Activated CD4-positive, alpha-beta T cell treated with anti-CD3 and anti-CD28 coated beads for 48 hours (primary cell): ENCODE measurements at places on chromosomes 1 and 21.

DNA sequence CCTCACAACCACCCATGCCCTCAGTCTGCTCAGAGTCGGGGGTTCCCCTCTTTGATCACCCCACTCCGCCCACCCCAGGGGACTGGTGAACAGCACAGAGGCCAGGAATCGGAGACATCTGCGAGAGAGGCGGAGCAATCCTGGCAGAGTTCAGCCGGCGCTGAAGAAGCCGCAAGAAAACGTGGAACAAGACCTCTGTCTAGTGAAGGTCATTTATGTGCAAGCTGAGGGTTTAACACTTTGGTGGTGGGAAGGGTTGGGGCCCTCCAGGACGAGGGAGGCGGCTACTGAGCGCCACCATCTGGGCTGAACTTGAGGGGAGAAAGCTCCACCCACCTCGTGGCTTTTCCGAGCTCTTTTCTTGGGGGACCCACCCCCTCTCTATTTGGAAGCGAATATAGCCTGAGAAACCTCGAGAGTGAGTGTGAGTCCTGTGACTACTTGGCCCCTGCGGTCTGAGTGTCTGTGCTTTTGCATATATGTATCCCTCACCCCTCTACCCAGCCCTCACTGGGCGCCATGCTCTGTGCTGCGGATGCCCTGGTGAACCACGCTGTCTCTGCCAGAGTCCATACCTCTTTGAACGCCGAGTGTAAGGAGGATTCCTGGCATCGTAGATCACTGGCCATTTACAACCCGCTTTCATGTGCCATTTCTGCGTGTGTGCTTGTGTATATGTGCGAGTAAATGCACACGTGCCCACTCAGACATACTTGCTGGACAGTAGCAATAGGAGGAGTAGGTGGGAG lies 1.2 kb upstream of the EPHA10 start:
- peak; percentile 59 for DNase-seq

- no peak for DNase-seq
These were observed 12.7 kb upstream of the TSNAX start for GRCh38 chr1:231515748-231516147.

DNA sequence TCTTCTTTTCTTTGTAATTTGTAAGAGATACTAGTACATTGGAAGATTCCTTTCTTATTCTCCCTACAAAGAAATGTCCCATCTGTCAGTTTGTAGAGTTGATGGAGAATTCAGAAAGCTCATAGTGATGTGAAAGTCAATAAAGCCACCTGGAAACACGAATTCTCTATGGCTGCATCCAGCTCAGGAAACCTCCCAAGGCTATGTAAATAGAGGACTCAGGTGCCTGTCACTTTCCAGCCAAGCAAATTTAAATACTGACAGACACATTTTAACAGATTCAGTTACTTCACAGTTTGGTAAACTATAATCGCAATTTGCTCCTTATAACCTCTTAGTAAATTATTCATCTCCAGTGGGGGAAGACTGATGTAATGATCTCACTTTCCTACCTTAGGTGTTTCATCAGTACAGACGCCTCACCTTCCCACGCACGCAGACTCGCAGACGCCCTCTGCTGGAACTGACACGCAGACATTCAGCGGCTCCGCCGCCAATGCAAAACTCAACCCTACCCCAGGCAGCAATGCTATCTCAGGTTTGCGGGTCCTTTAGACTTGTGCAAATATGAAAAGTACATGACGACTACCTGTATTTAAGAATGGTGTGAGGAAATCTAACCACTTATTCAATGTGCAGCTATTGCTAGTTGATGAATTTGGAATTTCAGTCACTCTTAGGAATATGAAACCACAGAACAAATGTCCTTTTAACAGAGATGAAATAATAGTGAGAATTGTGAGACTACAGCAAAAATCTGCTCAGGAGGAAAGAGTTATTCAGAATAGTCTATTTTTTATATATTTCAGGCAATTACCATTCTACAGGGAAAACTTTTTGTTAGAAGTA lies 60.6 kb downstream of the PTPRC start:
- DNase-seq: peak; percentile 86

DNA sequence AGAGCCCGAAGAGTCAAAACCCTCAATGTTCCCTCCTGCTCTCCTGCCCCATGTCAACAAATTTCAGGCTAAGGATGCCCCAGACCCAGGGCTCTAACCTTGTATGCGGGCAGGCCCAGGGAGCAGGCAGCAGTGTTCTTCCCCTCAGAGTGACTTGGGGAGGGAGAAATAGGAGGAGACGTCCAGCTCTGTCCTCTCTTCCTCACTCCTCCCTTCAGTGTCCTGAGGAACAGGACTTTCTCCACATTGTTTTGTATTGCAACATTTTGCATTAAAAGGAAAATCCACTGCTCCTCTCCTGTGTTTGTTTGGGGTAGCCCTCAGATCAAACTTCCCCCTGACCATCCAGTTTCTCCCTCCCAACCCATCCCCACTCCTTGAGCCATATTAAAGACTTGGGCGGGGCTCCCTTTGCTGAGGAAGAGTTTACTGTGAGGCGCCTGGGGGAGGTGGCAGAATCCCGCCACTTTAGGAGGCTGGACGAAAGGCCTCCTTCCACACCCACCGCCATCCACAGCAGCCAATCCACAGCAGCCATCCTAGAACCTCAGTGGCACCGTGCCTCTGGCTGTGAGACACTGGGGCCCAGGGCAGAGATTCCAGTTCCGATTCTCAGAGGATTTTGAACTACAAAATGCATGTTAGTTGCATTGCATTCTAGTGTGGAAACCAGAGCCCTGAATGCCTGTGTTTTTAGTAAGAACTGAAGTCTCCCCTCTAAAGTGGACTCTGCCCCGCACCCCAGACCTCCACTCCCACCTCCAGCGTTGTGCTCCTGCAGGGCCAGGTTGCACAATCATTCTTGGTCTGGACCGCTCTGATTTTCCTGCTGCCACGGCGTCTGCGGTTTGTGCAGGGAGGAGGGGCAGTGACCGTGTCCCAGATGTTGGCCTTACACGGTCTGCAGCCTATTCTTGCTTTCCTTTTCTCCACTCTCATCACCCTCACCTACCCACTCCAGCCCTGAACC lies 3.0 kb downstream of the OLFML3 start:
- DNase-seq: no peak

DNA sequence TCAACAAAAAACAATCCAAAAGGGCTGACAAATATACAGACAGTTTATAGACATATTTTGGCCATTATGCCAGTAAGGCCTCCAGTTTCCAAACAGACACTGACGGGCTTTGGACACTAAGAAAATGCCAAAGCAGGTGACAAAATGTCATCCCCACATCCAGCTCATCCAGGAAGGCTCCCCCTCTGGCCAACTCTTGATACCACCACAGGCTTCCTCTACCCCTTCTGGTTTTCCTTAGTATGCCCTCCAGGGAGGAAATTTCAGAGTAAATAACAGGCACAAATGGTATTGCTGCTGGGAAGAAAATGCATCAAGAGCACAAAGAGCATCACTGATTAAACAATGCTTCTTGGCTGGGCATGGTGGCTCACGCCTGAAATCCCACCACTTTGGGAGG lies 225.3 kb downstream of the VAV3 start:
- DNase-seq: no peak

DNA sequence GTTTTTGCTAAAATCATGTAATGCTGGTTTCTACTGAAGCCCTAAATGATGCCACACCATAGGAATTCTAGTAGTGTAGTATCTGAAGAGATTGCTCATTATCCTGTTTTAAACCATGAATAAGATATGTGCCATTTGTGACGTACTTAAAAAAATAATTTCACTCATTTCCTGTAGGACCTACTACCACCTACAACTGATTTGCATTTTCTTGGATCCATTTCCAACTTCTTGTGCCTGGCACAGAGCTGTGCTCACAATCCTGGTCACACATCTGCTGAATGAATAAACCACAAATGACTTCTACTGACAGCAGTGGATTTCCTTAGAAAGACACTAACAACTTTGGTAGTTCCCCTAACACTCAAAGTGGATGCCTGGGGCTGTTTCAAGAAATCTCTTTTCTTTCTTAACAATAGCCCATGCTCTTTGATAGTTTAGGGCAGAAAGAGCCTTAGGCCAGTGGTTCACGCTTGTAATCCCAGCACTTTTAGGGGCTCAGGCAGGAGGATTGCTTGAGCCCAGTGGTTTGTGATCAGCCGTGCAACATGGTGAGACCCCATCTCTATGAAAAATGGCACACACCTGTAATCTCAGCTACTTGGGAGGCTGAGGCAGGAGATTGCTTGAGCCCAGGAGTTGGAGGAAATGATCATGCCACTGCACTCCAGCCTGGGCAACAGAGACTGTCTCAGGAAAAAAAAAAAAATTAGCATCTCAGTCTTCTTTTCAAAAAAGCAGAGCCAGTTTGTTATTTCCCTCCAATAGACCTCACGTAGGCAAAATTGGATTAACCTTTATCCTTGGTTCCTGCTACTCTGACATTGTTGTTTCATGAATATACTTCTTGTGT lies 13.0 kb upstream of the BATF3 start:
- DNase-seq: peak; percentile 50

DNA sequence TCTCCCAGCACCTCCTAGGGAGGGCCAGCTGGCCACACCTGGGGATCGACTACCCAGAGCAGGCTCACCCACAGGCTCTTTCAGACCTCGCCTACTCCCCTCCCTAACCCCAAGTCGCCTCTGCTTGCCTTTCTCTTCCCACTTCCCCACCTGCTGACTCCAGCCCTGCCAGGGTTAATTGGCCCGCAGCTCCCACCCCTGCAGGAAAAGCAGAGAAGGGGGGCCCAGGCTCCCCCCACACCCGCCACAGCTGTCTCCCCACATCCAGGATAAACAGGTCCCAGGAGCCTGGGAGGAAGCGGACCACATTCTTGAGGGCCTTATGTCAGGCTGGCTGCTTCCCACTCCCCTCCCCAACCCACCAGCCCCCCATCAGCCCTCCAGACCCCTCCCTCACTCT lies 45.0 kb downstream of the TAS1R2 start:
- DNase-seq: no peak

DNA sequence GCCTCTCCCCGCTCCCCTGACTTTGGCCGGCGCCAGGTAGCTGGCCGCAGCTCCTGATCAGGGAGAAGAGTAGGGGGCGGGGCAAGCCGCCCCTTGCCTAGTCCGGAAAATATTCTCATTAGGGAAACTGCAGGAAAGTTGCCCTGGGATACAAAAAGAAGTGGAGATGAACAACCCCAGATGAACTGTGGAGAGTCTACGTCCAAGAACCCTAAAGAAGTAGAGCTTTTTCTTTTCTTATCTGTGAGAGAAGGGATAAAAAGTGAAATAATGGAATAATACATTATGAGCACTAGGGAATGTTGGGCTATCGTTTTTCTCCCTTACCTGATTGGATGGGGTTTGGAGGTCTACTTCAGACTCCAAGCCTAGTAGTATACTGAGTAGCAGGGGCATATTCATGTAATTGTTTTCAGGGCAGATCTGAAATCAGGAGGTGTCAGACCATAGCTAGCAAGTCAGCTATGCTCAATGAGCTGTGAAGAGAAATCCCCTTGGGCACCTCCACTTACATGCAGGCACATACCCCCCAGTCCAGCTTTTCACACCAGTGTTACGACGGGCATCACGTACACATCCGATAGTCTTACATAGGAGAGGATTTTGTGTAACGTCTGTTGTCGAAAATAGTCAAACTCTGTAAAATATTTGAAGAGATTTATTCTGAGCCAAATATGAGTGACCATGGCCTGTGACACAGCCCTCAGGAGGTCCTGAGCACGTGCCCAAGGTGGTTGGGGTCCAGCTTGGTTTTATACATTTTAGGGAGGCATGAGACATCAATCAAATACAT lies 1.7 kb upstream of the DUSP10 start:
- DNase-seq: no peak

DNA sequence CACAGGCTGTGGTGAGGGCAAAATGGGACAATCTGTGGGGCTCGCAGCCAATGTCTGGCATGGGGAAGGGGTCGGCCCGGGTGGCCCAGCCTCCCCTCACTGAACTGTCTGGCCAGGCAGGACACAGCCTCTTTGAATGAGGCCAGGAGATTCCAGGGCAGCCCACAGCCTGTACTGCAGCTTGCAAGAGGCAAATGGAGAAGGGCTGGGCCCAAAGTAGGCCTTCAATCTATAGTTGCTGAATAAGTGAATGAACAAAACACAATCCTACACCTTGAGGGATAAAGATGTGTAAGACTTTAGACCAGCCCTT lies 23.2 kb downstream of the SLC27A3 start:
- no peak for DNase-seq

DNA sequence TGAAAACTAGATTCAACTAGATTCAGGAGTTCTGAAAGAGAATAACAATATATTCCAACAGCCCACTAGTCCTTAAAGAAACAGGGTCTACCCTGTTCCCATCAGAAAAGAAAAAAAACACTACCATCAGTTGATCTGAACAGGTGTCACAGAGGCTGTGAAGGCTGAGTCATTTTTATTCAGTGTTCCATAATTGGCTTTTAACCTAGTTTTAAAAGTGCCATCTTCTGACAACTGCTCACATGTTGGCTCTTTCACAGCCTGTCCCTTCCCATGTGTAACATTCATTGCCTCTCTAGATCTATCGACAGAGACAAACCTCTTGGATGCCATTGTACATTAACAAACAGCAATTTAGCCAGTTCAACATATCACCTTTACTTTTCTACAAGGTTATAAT lies 243.7 kb downstream of the TBX15 start:
- DNase-seq: no peak

DNA sequence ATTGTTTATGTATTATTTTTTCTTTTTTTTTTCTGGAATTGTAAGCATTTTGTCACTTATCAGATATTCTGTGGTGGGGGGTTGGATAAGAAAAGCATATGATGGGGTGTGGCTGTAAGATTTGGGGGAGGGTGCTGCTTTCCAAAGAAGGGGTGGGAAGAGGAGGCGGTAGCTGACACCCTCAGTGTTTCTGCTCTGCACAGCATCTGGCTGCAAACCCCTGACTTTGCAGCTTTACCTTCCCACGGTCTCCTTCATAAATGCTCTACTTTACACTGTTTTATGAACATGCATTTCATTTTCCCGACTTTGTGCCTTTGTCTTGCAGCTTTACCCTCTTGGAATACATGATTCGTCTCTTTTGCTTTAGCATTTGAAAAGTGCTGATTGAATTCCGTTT lies 7.6 kb downstream of the FMN2 start:
- no peak for DNase-seq

GRCh38 chr1:10733474-10734366 lies 62.7 kb downstream of the CASZ1 start:
- DNase-seq: peak; percentile 76

GRCh38 chr1:170707959-170708655 lies 44.2 kb downstream of the PRRX1 start:
- DNase-seq: no peak

GRCh38 chr1:77415579-77415978 lies 133.8 kb downstream of the AK5 start:
- no peak for DNase-seq

DNA sequence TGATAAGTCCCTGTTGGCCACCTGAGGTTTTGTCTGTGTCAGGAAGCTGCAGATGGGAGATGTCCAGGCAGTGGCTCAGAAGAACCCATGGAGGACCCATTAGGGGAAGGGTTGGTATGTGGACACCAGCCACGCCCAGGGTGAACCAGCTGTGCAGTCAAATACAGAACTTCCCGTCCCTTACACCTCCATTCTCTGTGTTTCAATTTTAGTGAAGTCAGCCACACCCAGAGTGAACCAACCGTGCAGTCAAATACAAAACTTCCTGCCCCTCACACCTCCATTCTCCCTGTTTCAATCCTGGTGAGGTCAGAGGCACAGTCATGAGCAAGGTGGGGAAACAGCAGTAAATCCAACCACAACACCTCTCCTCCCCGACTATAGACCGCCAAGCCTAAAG lies 27.4 kb downstream of the BACE2 start:
- DNase-seq: no peak

- DNase-seq: no peak
These were observed 5.9 kb upstream of the MEF2D start for GRCh38 chr1:156506450-156506849.

- DNase-seq: no peak
These were observed 4.7 kb downstream of the SCAF4 start for GRCh38 chr21:31727181-31727580.
